ENCODE measurements at places on chromosomes 4 and X. TPM values are rescaled to one million over a fixed set of nuclear protein-coding genes. Genes with fewer than 3 reads are reported as not detected.

The DCAF8L1 gene
- total RNA-seq, result not detected

The EGFL6 gene
- total RNA-seq, result not detected

The GYPE gene
- total RNA-seq, result 0.41 TPM

The DUSP9 gene
- total RNA-seq, result not detected

The ZMYM3 gene
- total RNA-seq, result 78.1 TPM

The STOX2 gene
- total RNA-seq, result 4.8 TPM

DNA sequence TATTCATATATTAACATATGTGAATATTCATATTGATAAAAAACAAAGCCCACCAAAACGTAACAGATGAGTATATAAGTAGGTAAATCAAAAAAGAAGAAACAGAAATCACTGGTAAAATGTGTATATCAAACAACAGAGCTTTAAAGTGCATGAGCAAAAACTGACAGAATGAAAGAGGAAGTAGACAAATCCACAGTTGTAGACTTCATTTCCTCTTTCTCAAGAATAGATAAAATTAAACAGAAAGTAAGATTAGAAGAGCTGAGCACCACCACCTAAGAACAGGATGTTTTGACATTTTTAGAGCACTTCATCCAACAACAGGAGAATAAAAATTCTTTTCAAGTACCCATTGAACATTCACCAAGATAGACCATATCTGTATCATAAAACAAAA is 64.6 kb downstream of the CNKSR2 start:
- peak overlapping the region; percentile 34 for H3K27ac ChIP-seq
- DNase-seq, result no peak
- peaks cover 5% of the 10 kb centered on the region for H3K4me1 ChIP-seq
- H3K36me3 ChIP-seq, result no peaks in the 10 kb centered on the region

DNA sequence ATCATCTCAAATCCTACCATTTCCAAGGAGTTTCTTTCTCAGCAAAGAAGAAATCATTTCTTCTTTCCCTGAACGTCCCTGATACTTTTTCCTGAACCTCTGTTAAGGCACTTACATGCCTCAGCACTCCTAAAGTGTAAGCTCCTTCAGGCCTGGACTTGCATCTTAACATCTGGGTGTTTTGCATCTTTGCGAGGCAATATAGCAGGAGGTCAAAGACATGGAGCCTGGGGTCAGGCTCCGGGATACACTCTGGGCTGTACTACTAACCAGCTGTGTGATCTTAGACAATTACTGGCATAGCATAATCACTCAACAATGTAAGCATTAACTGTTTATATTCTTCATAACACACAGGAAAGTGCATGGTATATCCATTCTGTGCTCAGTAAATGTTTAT is 275.5 kb upstream of the BOD1L1 start:
- H3K36me3 ChIP-seq, result no peaks in the 10 kb centered on the region
- no peak overlapping the region for H3K4me3 ChIP-seq
- peaks cover 5% of the 10 kb centered on the region for H3K4me1 ChIP-seq
- no peak overlapping the region for H3K27ac ChIP-seq

DNA sequence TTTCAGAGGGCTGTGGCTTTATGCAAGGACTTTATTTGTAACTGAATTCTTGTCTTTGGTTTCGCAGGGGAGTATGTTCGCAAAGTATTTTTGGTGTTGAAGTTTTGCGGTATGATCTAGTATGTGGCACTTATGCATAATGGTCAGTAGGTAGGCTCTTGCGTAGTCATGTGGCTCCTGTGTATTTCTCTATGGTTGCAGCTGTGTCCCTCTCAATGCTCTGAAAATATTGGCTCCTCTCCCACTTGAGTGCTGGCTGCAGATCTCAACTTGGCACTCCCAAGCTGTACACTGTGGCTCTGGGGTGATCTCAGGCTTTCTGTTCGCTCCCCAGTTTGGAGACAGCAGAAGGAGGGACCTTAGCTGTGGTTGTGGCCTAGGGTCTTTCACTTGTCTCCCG is 24.8 kb downstream of the ARMCX5 start:
- H3K36me3 ChIP-seq, result peaks cover 24% of the 10 kb centered on the region
- no peaks in the 10 kb centered on the region for H3K4me1 ChIP-seq
- no peak overlapping the region for H3K4me3 ChIP-seq
- DNase-seq, result no peak
- H3K27ac ChIP-seq, result no peak overlapping the region
- H3K27me3 ChIP-seq, result peaks cover 2% of the 10 kb centered on the region

DNA sequence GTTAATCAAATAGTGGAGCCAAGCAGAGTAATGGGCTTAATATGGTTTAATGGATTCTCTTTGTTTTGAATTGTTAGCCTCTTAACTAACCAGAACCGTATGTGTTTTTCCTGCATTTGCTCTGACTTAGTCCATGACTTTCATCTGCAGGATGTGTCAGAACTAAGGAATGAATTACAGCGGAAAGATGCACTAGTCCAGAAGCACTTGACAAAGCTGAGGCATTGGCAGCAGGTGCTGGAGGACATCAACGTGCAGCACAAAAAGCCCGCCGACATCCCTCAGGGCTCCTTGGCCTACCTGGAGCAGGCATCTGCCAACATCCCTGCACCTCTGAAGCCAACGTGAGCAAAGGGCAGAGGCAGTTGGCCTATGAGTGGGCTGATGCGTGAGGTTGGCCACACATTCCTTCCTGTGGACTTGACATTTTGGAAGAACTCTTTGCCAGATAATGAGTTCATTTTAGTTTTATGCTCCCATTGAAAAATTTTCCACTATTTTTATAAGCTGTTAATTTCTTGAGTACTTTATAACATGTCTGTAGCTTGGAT is 9.1 kb downstream of the MED28 start:
- no peak overlapping the region for H3K4me3 ChIP-seq
- H3K27me3 ChIP-seq, result peaks cover 2% of the 10 kb centered on the region
- peaks cover 66% of the 10 kb centered on the region for H3K36me3 ChIP-seq
- H3K4me1 ChIP-seq, result peaks cover 9% of the 10 kb centered on the region
- H3K27ac ChIP-seq, result no peak overlapping the region

DNA sequence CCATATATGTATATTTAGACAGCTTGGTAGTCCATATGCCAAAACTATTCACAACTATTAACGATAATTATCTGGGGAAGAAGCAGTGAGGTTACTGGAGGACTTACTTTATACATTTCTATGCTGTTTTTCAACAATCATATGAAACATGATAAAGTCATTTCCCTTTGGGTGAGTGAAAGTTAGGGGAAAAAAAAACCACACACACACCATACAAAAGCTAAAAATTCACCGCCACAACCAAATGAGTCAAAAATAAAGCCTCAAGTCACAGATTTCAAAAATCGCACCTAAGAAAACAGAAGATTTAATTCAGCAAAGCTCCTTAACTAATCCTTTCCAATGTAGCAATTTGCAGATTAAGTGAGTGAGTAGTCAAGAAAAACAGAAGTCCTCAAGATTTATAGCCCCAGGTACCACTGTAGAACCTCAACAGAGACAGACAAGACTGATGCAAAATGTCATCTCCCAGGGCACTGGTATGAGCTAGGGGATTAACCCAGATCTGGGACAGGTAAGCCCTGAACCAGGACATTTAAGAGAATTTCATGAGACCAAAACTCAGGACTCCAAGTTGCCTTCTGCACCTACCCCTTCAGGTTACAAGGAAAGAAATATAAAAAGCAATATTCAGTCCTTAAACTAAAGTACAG is 35.1 kb downstream of the SYTL4 start:
- no peaks in the 10 kb centered on the region for H3K36me3 ChIP-seq
- no peak for DNase-seq
- H3K27ac ChIP-seq, result no peak overlapping the region
- H3K4me1 ChIP-seq, result no peaks in the 10 kb centered on the region

GRCh38 chr4:42302348-42302747 is 94.9 kb upstream of the SHISA3 start:
- peaks cover 4% of the 10 kb centered on the region for H3K27me3 ChIP-seq
- H3K4me1 ChIP-seq, result no peaks in the 10 kb centered on the region

- DNase-seq, result no peak
- peaks cover 38% of the 10 kb centered on the region for H3K4me1 ChIP-seq
- H3K27ac ChIP-seq, result no peak overlapping the region
- peaks cover 8% of the 10 kb centered on the region for H3K36me3 ChIP-seq
Measured at GRCh38 chr4:16995451-16995850, 97.0 kb upstream of the LDB2 start.

- H3K36me3 ChIP-seq, result peaks cover 15% of the 10 kb centered on the region
- DNase-seq, result no peak
- peaks cover 27% of the 10 kb centered on the region for H3K27me3 ChIP-seq
- peak overlapping the region; percentile 100 for H3K4me3 ChIP-seq
- H3K27ac ChIP-seq, result peak overlapping the region; percentile 100
- H3K4me1 ChIP-seq, result peaks cover 50% of the 10 kb centered on the region
Measured at GRCh38 chr4:38665551-38666411, 1.8 kb downstream of the KLF3 start.

- no peaks in the 10 kb centered on the region for H3K27me3 ChIP-seq
- no peak overlapping the region for H3K27ac ChIP-seq
- DNase-seq, result peak; percentile 60
- peaks cover 2% of the 10 kb centered on the region for H3K4me1 ChIP-seq
Measured at GRCh38 chrX:24371391-24371972, 11.0 kb downstream of the SUPT20HL1 start.

- H3K36me3 ChIP-seq, result no peaks in the 10 kb centered on the region
- H3K27me3 ChIP-seq, result no peaks in the 10 kb centered on the region
- DNase-seq, result no peak
- H3K4me1 ChIP-seq, result no peaks in the 10 kb centered on the region
- no peak overlapping the region for H3K4me3 ChIP-seq
- H3K27ac ChIP-seq, result no peak overlapping the region
Measured at GRCh38 chr4:14222377-14223029, 595.0 kb upstream of the BOD1L1 start.

GRCh38 chrX:129717892-129718291 is 20.9 kb upstream of the XPNPEP2 start:
- no peak for DNase-seq
- H3K4me1 ChIP-seq, result peaks cover 36% of the 10 kb centered on the region
- H3K27me3 ChIP-seq, result no peaks in the 10 kb centered on the region
- no peak overlapping the region for H3K4me3 ChIP-seq

DNA sequence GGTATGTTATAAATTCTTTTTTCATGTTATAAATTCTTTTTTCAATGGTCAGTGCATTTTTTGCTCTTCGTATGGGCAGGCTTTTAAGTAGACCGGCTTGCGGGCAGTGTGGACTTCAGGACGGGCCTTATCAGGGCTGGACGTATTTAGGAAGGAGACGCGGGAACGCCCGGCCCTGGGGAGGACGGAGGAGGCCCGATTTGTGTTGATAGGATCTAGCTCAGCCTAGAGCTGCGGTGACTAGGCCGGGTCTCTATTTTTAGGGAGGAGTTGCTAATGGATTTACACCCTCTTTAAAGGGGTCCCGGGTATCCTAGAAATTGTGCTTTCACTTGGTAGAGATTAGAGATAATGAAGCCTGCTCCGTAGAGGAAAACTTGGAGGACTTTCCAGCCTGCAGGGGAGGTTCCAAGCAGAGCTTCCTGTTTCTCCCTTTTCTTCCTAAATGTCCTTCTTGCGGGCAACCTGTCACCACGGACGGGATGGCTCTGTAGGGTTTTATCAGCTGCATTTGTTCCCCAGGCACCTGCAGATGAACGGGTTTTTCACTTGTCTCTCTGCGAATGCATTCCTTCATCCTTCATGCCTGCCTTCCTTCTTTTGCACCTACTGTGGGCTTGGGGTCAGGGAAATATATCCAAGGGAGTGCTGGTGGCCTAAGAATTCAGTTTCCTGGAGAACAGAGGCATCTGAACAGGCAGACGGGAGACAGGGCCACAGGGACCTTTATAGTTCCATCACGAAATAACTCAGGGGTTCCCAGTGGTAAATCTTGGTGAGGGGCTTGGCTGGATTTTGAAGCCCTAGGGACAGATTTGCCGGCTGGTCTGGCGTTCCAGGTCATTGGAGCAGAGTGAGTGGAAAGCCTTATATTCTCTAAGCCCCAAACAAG is 1.4 kb downstream of the CD99 start:
- peak overlapping the region; percentile 98 for H3K27ac ChIP-seq
- H3K4me1 ChIP-seq, result peaks cover 50% of the 10 kb centered on the region
- DNase-seq, result peak; percentile 24
- peaks cover 28% of the 10 kb centered on the region for H3K27me3 ChIP-seq

- H3K27me3 ChIP-seq, result no peaks in the 10 kb centered on the region
- peaks cover 3% of the 10 kb centered on the region for H3K4me1 ChIP-seq
- no peak for DNase-seq
Measured at GRCh38 chr4:169064296-169064695, 54.2 kb upstream of the CBR4 start.

DNA sequence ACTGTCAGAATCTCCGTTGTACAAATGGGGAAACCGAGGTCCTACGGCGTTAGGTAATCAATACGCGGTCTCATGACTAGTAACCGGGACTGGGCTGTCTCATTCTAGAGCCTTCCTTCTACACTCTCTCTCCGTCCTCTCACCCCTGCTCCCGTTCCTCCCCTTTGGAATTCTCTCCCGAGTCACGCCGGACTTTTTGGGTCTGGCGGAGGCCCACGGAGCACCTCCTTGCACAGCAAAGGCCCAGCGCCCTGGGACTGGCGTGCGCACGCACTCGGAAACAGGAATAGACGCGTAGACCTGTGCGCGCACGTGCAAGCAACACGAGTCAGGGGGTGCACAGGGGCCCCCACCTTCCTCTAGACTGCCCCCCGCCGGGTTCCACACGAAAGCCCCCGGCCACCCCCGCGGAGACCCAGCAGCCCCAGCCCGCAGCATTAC is 361 bp downstream of the QDPR start:
- peak; percentile 46 for DNase-seq
- H3K27me3 ChIP-seq, result peaks cover 3% of the 10 kb centered on the region
- peak overlapping the region; percentile 8 for H3K27ac ChIP-seq
- peaks cover 5% of the 10 kb centered on the region for H3K4me1 ChIP-seq

- no peak overlapping the region for H3K4me3 ChIP-seq
- DNase-seq, result no peak
- H3K4me1 ChIP-seq, result peaks cover 5% of the 10 kb centered on the region
- H3K36me3 ChIP-seq, result no peaks in the 10 kb centered on the region
- peaks cover 3% of the 10 kb centered on the region for H3K27me3 ChIP-seq
Measured at GRCh38 chr4:24850674-24851073, 55.3 kb downstream of the SOD3 start.

DNA sequence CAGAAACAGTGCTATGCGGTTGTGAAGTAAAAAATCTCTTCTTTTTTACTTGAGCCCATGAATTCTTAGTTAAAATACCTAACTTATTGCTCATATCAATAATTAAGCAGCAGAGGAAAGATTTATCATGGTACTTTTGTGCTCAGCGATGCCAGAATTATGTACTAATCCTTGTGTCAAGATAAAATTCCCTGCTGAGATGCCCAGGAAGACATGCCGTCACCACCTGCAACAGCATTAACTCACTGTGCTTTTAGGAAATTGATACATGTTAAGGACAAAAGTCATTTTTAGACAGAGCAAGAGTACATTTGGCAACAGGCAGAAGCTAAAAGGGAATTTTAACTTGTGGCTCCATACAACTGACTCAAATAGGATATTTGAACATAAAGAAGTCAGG is 138.9 kb downstream of the NPNT start:
- H3K36me3 ChIP-seq, result no peaks in the 10 kb centered on the region
- H3K27ac ChIP-seq, result no peak overlapping the region
- H3K4me3 ChIP-seq, result no peak overlapping the region
- peaks cover 5% of the 10 kb centered on the region for H3K27me3 ChIP-seq
- peaks cover 13% of the 10 kb centered on the region for H3K4me1 ChIP-seq
- DNase-seq, result no peak
